ENCODE measurements at places on chromosomes 5 and 9.

DNA sequence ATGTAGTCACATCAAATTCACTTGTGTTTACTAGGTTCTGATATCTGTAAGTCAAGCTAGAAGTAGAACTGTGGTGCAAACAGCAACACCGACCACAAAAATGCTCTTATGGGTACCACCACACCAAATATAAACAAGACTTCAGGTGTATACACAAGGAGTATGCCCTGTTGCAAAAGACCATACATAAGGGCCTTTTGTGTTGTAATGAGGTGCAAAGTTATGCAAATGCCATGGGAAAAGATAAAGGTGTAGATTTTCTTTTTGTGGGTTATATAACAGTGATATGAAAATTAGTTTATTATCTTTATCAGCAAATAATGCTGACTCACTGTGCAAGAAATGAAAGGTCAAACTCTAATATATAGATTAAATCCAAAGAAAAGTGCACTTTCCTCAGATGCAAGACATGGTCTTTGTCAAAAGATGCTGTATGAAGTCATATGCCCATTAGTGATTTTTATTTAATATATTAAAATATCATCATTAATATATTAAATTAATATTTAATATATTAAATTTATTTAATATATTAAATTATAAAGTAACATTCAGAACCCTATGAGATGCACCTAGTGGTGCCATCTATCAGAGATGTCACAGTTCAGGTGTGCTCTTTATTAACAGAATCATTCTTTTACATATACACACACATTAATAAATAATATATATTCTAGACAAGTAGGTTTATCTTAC, 26.7 kb upstream of the ALDH1A1 start:
- DNase-seq, result no peak

DNA sequence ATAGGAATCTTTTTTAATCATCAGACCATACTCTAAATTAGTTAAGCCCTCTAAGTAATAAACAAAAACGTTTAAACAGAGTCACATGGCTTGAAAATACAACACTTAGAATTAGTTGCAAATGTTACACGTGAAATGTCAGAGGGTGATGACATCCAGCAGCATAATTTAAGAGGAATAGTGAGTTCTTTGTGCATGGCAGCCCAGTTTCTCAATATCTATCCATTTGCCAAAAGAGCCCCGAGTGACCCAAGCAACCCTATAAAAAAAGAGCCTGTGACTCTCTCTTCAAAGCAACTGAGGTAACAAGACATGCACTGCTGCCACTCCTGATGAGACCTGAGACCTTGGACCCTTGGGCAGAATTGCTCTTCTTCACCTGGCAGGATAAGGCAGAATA, 96.9 kb upstream of the RASA1 start:
- no peak for DNase-seq

- DNase-seq, result no peak
Measured at GRCh38 chr5:141844414-141845097, 33.7 kb downstream of the PCDH1 start.

DNA sequence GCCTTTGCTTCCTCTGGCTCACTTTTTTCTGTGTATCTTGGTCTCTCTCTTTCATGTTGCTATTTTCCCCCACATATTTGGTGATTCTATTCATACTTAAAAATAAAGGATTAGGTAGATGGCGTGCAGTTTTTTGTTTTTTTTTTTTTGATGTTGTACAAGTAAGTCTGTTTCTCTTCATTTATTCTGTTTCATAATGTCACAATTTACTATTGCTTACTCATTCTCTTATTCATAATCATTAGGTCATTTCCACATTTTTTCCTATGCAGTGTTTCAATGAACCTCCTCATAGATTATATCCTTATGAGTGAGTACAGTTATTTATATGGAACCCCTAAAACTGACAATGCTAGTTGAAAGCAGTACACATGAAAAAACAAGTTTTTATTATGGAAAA, 136.3 kb downstream of the APBA1 start:
- no peak for DNase-seq

DNA sequence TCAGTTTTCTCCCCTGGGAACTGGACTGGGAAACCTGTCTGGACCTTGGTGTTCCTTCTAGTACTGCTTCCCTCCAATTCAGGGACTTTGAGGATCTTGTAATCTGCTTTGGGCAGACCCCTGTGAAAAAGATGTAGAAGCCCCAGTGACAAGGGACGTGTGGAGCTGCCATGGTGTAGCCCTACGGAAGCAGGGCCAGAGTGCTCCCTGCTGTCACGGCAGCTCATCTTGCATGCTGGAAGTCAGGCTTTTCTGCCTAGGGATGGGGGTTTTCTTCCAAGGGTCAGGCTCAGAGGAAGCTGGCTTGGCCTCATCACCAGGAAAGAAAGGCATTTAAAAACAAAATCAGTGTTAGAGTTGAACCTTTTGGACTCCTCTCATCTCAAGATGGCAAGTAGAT, 86.4 kb downstream of the AMBP start:
- no peak for DNase-seq

DNA sequence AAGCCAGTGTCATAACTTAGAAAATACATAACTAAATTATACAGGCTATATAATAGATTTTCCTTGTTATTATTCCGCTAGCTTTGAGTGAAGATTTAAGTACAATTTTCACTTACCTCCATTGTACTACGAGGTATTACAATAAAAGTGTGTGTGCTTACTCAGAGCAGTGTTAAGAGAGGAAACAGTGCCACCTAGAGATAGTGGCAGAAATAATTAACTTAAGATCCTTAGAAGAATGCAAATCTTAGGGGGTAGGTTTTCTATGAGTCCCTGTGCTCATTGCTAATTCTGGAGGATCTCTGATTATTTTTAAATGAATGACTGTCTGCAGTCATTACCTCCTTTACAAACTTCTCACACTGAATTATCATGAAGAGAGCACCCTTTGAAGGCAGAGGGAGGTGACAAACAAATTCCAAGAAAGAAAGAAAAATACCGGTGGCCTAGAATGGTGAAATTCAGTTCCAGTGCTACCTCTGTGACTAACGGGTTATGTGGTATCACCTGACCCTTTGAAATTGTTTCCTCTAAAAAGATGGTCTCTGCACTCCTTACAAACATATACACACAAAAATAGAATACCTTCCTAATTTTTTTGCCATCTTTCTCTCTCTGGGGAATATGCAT, 379.8 kb downstream of the TRIM36 start:
- peak; percentile 56 for DNase-seq
